A549 (cell line): ENCODE measurements at places on chromosomes 5 and 9. TPM values are rescaled to one million over a fixed set of nuclear protein-coding genes. Genes with fewer than 3 reads are reported as not detected.

Gene IL31RA
- polyA plus RNA-seq, result 0.94 to 1.2 TPM (median 0.95 TPM) in 3 replicates

GRCh38 chr5:78430866-78431265, 70.4 kb downstream of the SCAMP1 start:
- no peak for DNase-seq

Gene AGXT2
- polyA plus RNA-seq, result not detected in 3 replicates

DNA sequence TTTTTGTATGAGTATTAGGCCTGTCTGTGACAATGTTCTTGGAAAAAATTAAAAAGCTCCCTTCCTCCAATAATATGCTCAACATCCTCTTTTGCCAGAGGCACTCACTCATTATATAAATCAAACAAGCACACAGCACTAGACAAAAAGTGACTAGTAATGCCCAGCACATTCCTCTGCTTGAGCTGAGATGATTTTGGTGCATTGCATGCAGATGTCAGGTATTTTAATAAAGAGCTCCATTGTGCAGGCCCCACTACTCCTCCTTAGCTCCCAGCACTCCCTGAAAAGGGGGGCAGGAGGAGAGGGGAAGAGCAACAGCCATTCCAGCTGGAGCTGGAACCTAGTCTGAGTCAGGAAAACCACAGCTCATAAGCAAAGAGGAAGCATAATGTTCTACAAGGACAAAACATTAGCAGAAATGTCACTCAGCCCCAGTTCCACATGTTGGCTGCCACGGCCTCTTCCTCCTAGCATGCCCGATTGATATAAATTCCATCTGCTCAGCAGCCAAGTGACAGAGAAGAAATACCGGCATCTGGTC, 348.5 kb downstream of the BNC2 start:
- DNase-seq, result no peak

GRCh38 chr5:151205411-151205810, 18.5 kb downstream of the CCDC69 start:
- DNase-seq, result no peak

DNA sequence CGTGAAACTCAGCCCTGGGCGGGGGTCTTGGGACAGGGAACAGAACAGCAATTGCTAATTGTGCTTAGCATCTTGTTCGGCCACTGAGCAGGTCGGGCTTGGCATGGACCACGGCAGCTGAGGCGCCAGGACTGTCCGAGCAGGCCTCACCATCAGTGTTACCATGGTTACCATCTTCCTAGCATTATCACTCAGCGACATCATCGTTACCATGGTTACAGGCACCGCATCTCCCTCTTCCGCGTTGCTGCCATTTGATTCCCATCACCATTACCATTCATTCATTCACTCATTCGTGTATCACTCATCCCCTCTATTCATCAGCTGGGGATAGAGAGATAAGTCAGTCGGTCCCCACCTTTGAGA, 81.0 kb upstream of the ZBTB43 start:
- no peak for DNase-seq

GRCh38 chr9:124322618-124323432, 65.1 kb downstream of the NEK6 start:
- DNase-seq, result no peak

DNA sequence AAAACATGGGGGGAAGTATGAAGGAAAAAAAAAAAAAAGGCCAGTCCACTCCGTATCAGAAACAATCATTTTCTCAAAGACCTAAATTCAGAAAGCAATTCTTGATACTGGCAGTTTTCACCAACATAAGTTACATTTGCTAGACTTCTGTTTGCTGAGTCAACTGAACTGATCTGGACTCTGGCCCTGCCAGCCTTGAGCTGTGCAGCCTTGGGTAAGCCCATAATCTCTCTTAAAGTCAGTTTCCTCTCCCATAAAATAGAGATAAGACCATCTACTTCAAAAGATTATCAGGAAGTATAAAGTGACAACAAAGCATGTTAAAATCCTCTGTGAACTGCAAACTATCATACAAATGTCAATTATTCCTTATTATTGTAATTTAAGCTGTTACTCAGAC, 106.8 kb downstream of the MAPKAP1 start:
- no peak for DNase-seq

GRCh38 chr5:157581901-157582300, 6.3 kb upstream of the ADAM19 start:
- no peak for DNase-seq

- no peak for DNase-seq
Measured at GRCh38 chr5:168308976-168309598, 17.6 kb downstream of the WWC1 start.

Gene CYSRT1
- polyA plus RNA-seq, result 0.81 to 1.0 TPM (median 0.87 TPM) in 3 replicates

DNA sequence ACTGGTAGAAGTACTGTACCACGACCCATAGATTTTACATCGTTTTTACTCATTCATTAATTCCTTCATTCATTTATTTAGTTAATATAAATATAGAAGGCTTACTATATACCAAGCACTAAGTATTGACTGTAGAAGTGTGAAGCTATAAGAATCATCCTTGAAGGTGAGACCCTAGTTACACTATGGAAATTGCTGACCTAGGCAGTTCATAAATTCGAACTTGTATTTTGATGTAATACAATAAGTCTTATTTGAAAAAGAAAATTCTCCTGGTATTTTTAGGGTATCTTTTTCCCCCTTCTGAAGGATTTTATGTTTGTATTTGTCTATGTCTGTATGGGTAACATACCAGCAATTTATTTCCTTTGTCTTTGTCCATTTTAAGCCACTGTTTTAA, 220.1 kb upstream of the DMAC1 start:
- no peak for DNase-seq

Gene RORB
- polyA plus RNA-seq, result not detected in 3 replicates

Gene FBP2
- polyA plus RNA-seq, result not detected in 3 replicates

Gene FLT4
- polyA plus RNA-seq, result 2.1 to 3.0 TPM (median 2.6 TPM) in 3 replicates

Gene C5orf58
- polyA plus RNA-seq, result not detected in 3 replicates

- DNase-seq, result no peak
Measured at GRCh38 chr9:92962846-92963245, 15.5 kb downstream of the FGD3 start.

- DNase-seq, result no peak
Measured at GRCh38 chr5:173065155-173065554, 9.0 kb downstream of the CREBRF start.
